H9 (cell line): ENCODE measurements at places on chromosomes 2 and 18. TPM values are rescaled to one million over a fixed set of nuclear protein-coding genes. Genes with fewer than 3 reads are reported as not detected.

- H3K36me3 ChIP-seq, result no peaks in the 10 kb centered on the region; the same call in 1 of the 2 replicates
- no peak overlapping the region for H3K27ac ChIP-seq
- DNase-seq, result no peak
- no peaks in the 10 kb centered on the region for H3K27me3 ChIP-seq
- no peaks in the 10 kb centered on the region for H3K4me1 ChIP-seq
- H3K4me3 ChIP-seq, result no peak overlapping the region
These were observed 23.6 kb downstream of the MLPH start for GRCh38 chr2:237510502-237511217.

GRCh38 chr2:101881131-101881530, 110.6 kb upstream of the IL1R2 start:
- H3K4me1 ChIP-seq, result no peaks in the 10 kb centered on the region
- H3K27me3 ChIP-seq, result no peaks in the 10 kb centered on the region
- DNase-seq, result no peak
- H3K4me3 ChIP-seq, result no peak overlapping the region
- peaks cover 37% of the 10 kb centered on the region for H3K36me3 ChIP-seq
- no peak overlapping the region for H3K27ac ChIP-seq

- no peaks in the 10 kb centered on the region for H3K4me1 ChIP-seq
- no peak overlapping the region for H3K4me3 ChIP-seq
- peaks cover 16% of the 10 kb centered on the region; the same call in 1 of the 2 replicates for H3K27me3 ChIP-seq
- no peaks in the 10 kb centered on the region for H3K36me3 ChIP-seq
- no peak for DNase-seq
These were observed 29.6 kb upstream of the ALPP start for GRCh38 chr2:232348936-232349335.

- no peak overlapping the region for H3K4me3 ChIP-seq
- H3K27me3 ChIP-seq, result no peaks in the 10 kb centered on the region
- H3K36me3 ChIP-seq, result no peaks in the 10 kb centered on the region
- DNase-seq, result no peak
- H3K27ac ChIP-seq, result no peak overlapping the region
These were observed 122.5 kb downstream of the FHOD3 start for GRCh38 chr18:36419900-36420531.

- H3K27me3 ChIP-seq, result no peaks in the 10 kb centered on the region
- no peak overlapping the region for H3K27ac ChIP-seq
- 0 out of 2 replicates have a peak, but pooled peaks cover 4% of the 10 kb centered on the region for H3K4me1 ChIP-seq
- H3K36me3 ChIP-seq, result peaks cover 44% of the 10 kb centered on the region
These were observed 65.5 kb downstream of the CABLES1 start for GRCh38 chr18:23200756-23201155.

DNA sequence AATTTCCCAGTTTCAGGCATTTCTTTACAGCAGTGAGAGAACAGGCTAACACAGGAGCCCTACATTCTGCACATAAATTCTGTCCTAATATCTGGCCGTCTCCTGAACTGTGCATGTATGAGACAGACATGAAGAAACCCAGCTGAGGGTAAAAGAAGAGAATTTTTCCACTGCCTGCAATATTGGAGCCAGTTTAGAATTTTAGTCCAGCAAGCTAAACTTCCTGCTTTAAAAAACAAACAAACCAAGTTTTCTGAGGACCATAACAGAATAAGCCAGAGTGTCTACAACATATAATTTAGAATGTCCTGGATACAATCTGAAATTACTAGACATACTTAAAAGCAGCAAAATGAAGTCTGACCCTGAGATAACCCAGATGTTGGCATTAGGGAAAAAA, 215.1 kb upstream of the KLHL29 start:
- no peaks in the 10 kb centered on the region for H3K27me3 ChIP-seq
- no peak overlapping the region for H3K27ac ChIP-seq
- H3K4me1 ChIP-seq, result no peaks in the 10 kb centered on the region
- H3K4me3 ChIP-seq, result no peak overlapping the region
- DNase-seq, result no peak

DNA sequence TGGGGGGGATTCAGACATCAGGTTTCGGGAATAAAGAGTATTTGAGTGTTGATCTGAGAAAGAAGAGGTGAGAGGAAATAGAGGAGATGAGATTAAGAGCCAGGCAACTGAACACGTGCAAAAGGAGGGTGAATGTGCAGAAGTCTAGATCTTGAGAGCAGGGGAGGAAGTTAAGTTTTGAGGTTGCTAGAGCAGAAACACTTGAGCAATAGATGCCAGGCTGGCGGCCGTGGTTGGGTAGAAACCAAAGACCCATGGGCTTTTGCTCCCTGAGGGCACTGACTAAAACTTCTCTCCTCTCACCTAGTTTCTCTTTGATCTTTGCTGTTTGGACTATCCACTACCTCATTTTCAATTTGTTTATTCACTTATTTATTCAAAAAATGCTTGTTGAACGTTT, 116.0 kb downstream of the CDC42EP3 start:
- no peak for DNase-seq
- no peak overlapping the region for H3K27ac ChIP-seq
- no peaks in the 10 kb centered on the region for H3K4me1 ChIP-seq
- H3K36me3 ChIP-seq, result no peaks in the 10 kb centered on the region
- H3K4me3 ChIP-seq, result no peak overlapping the region

DNA sequence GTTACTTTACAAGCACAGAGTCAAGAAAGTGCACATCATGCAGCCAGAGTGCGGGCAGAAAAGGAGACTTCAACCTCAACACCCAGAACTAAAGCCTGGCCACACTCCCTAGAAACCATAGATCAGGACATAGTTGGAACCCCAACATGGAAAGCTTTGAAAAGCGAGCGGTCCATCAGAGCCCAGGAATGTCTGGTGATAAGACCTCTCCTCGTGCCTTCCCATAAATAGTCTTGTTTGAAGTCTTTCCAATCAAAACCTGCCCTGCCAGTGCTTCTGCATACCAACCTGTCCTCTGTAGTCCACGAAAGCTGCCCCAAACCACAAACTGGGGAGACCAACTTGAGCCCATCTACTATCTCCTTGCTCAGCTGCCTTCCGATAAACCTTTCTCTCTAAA, 55.5 kb downstream of the NEURL3 start:
- no peaks in the 10 kb centered on the region for H3K27me3 ChIP-seq
- no peak overlapping the region for H3K4me3 ChIP-seq
- H3K27ac ChIP-seq, result no peak overlapping the region
- no peak for DNase-seq

DNA sequence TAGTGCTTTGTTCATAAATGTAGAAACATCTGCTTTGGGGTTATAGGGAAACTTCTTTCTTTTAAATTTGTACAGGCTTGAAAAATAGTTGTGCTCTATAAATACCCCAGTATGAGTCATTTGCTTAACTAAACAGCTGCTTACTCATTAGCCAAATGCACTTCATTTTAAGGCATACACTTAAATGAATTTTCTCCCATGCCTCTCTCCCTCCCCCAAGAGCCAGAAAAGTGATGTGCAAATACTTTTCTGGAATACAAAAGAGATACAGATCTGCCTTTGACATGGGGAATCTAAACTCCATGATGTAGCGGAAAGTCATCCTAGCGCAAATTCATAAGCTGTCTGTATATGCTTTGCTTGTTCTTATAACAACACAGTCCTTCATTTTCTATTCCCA, 469.4 kb downstream of the DLGAP1 start:
- H3K27ac ChIP-seq, result no peak overlapping the region
- no peak overlapping the region for H3K4me3 ChIP-seq
- H3K27me3 ChIP-seq, result no peaks in the 10 kb centered on the region
- H3K36me3 ChIP-seq, result no peaks in the 10 kb centered on the region
- peaks cover 2% of the 10 kb centered on the region; the same call in 1 of the 2 replicates for H3K4me1 ChIP-seq

DNA sequence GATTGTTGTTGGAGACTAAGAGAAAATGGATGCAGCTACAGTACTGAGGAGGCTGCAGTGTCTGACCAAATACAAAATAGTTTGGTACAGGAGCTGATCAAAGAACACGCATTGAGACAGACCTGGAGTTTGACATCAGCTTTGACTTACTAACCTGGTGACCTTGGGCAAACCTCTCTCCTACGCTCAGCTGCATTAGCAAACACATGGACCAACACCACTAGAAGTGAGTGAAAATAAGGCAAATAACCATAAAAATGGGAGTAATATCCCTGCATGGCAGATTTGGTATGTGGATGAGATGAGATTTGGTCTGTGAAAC, 126.5 kb downstream of the LPIN1 start:
- H3K27ac ChIP-seq, result no peak overlapping the region
- no peaks in the 10 kb centered on the region for H3K4me1 ChIP-seq
- H3K4me3 ChIP-seq, result no peak overlapping the region
- H3K27me3 ChIP-seq, result no peaks in the 10 kb centered on the region
- DNase-seq, result no peak

- no peak overlapping the region for H3K27ac ChIP-seq
- H3K4me3 ChIP-seq, result peak overlapping the region; percentile 66
- peaks cover 11% of the 10 kb centered on the region for H3K4me1 ChIP-seq
- DNase-seq, result peak; percentile 65
- H3K36me3 ChIP-seq, result no peaks in the 10 kb centered on the region
- peaks cover 70% of the 10 kb centered on the region for H3K27me3 ChIP-seq
These were observed 579 bp upstream of the EMX1 start for GRCh38 chr2:72916743-72917137.

- H3K27ac ChIP-seq, result no peak overlapping the region
- DNase-seq, result no peak
- no peaks in the 10 kb centered on the region for H3K27me3 ChIP-seq
- H3K36me3 ChIP-seq, result peaks cover 36% of the 10 kb centered on the region
- H3K4me3 ChIP-seq, result no peak overlapping the region
These were observed 158.0 kb upstream of the HNMT start for GRCh38 chr2:137806068-137806805.

DNA sequence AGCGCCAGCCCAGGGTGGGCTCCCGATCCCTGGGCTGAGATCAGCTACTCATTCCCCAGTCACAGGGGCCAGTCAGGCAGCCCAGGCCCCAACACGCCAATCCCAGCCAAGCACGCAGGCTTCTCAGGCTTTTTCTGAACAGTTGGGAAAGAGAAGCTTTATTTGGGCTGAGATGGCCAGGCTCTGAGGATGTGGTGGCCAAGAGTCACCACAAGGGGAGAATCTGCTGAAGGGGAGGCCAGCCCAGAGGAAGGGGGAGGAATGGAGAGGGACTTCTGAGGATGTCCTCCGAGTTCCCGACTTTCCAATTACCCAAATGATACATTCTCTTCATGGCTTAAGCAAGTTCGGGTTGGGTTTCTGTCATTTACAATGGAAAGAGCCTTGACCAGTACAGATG, 2.8 kb upstream of the DIPK1C start:
- peaks cover 27% of the 10 kb centered on the region; the same call in 1 of the 2 replicates for H3K27me3 ChIP-seq
- no peak overlapping the region for H3K4me3 ChIP-seq
- H3K4me1 ChIP-seq, result no peaks in the 10 kb centered on the region
- DNase-seq, result peak; percentile 81
- no peak overlapping the region for H3K27ac ChIP-seq
- H3K36me3 ChIP-seq, result no peaks in the 10 kb centered on the region

DNA sequence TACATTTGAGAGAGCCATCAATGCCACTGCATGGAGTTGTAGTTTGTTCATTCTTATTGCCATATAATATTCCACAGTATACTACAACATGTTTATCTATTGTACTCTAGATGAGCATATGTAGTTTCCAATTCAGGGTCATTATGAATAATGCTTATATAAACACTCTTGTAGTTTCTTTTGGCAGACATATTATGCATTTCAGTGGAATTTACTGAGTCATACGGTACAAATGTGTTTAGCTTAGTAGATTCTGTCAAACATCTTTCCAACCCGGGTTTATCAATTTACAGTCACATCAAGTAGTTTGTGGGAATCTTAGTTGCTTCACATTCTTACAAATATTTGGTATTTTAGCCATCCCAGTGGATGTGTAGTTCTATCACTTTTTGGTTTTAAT, 161.1 kb downstream of the KCNH7 start:
- no peak overlapping the region for H3K27ac ChIP-seq
- H3K4me3 ChIP-seq, result no peak overlapping the region
- no peaks in the 10 kb centered on the region for H3K4me1 ChIP-seq
- no peak for DNase-seq
- H3K36me3 ChIP-seq, result no peaks in the 10 kb centered on the region
- no peaks in the 10 kb centered on the region for H3K27me3 ChIP-seq

DNA sequence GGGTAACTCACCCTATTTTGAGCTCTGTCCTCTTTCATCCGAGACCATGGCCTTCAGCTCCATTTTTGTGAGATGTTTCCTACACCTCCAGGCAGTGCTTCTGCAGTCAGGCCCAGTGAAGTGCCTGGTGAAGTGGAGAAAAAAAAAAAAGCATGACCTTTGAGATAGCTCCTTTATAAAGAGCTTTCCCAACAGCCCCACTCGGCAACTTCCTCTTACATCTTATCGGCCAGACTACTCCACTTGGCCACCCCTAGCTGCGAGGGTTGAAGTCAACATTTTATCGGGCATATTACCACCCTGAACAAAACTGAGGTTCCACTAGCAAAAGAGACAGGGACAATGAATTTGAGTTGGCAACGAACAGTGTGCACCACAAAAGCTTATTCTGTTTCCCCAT, 124.8 kb upstream of the RNF152 start:
- H3K4me3 ChIP-seq, result no peak overlapping the region
- no peak overlapping the region for H3K27ac ChIP-seq
- H3K4me1 ChIP-seq, result no peaks in the 10 kb centered on the region
- no peaks in the 10 kb centered on the region for H3K36me3 ChIP-seq
- DNase-seq, result no peak

DNA sequence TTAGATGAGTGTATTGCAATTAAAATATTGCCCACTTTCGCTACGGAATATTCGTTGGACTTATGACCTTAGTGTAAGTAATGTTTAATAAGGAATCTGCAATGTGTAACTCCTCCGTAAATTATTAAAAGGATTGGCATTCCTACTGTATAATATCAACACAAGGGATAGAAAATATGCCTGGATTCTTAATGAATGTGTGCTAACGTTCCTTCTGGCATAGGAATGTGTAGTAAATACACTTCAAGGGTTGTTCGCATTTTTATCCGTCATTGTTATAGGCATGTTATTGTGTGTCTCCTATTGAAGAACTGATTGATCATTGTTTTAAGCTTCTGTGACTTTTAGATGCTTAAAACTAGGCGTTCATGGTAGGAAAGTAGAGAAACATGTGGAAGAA, 134.5 kb downstream of the NEDD4L start:
- no peaks in the 10 kb centered on the region for H3K36me3 ChIP-seq
- no peaks in the 10 kb centered on the region; the same call in 1 of the 2 replicates for H3K4me1 ChIP-seq
- no peak overlapping the region for H3K27ac ChIP-seq

GRCh38 chr2:9333591-9334171, 89.6 kb downstream of the ITGB1BP1 start:
- H3K4me1 ChIP-seq, result no peaks in the 10 kb centered on the region
- H3K4me3 ChIP-seq, result no peak overlapping the region
- peak; percentile 62 for DNase-seq

DNA sequence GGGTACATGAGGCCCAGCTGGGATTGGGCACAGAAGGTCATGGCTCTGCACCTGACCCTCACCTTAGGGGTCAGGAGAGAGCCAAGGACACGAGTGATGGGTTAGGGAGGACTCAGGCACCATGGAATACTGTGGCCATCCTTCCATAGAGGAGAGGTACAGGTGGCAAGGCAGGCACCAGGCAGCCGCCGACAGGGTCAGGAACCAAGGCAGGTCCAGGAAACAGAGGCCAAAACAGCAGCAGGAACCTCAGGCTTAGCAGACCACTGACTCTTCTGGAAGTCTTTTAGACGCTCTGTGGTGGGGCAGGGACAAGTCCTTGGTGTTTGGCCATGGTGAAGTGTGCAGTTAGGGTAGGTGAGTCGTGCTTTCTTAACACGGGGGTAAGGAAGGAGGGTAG, 128.0 kb downstream of the NEDD4L start:
- no peaks in the 10 kb centered on the region for H3K27me3 ChIP-seq
- DNase-seq, result peak; percentile 17
- H3K4me3 ChIP-seq, result no peak overlapping the region

GRCh38 chr2:175181877-175182308, 383 bp upstream of the ATP5MC3 start:
- no peaks in the 10 kb centered on the region for H3K27me3 ChIP-seq
- H3K36me3 ChIP-seq, result peaks cover 22% of the 10 kb centered on the region
- peak overlapping the region; percentile 91 for H3K4me3 ChIP-seq

ZNG1B gene
- 41.7 TPM in 2 replicates for total RNA-seq

LDLRAD4 gene
- 1.8 and 3.9 TPM in 2 replicates for total RNA-seq

USP14 gene
- 92.1 and 94.0 TPM in 2 replicates for total RNA-seq

LYG2 gene
- total RNA-seq, result 0.29 TPM in 1 of 2 replicates, not detected in the other

TEX44 gene
- total RNA-seq, result not detected in 2 replicates

LRRTM4 gene
- 11.0 and 12.0 TPM in 2 replicates for total RNA-seq
